ENCODE measurements at places on chromosomes 12 and 14.

GRCh38 chr14:74507840-74508239 lies 14.3 kb downstream of the ISCA2 start:
- no peak for DNase-seq

- DNase-seq: no peak
Measured at GRCh38 chr14:90489916-90490719, 93.3 kb downstream of the CALM1 start.

- DNase-seq: no peak
Measured at GRCh38 chr14:50452979-50453705, 56.5 kb upstream of the CDKL1 start.

- DNase-seq: no peak
Measured at GRCh38 chr12:76265424-76266180, 82.6 kb downstream of the BBS10 start.

- no peak for DNase-seq
Measured at GRCh38 chr12:130961921-130962451, 8.3 kb downstream of the ADGRD1 start.

- DNase-seq: no peak
Measured at GRCh38 chr12:66607147-66607546, 71.7 kb downstream of the GRIP1 start.

DNA sequence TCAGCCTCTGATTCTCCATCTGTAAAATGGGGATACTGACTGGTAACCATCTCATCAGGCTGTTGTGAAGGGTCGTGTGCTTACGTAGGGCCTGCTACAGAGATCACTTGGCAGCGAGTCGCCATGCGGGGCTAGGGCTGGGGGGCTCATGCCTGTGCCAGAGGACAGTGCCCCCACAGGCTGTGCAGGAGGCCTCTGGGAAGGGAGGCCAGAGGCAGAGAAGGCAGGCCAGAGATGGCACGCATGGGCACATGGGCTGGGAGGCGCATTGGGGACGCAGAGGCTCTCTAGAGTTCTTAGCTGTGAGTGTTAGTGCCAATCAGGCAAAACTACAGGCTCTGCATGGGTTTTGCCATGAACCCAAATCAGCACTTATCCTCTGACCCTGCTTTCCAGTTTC lies 3.5 kb upstream of the BDKRB2 start:
- DNase-seq: no peak

GRCh38 chr12:9936591-9936990 lies 4.4 kb upstream of the CLEC2A start:
- DNase-seq: no peak

DNA sequence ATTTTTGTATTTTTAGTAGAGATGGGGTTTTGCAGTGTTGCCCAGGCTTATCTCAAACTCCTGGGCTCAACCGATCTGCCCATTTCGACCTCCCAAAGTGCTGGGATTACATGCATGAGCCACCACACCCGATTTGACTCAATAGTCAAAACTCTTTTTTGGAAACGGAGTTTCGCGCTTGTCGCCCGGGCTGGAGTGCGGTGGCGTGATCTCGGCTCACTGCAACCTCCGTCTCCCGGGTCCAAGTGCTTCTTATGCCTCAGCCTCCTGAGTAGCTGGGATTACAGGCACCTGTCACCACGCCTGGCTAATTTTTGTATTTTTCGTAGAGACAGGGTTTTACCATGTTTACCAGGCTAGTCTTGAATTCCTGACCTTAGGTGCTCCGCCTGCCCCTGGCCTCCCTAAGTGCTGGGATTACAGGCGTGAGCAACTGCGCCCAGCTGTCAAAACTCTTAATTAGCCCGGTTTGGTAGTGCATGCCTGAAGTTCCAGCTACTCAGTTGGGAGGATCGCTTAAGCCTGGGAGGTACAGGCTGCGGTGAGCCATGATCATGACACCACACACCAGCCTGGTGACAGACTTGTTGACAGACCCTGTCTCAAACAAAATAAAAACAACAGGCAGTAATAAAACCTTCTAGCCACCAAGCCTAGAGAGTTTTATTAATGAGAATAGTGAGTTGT lies 12.4 kb downstream of the MED21 start:
- no peak for DNase-seq

DNA sequence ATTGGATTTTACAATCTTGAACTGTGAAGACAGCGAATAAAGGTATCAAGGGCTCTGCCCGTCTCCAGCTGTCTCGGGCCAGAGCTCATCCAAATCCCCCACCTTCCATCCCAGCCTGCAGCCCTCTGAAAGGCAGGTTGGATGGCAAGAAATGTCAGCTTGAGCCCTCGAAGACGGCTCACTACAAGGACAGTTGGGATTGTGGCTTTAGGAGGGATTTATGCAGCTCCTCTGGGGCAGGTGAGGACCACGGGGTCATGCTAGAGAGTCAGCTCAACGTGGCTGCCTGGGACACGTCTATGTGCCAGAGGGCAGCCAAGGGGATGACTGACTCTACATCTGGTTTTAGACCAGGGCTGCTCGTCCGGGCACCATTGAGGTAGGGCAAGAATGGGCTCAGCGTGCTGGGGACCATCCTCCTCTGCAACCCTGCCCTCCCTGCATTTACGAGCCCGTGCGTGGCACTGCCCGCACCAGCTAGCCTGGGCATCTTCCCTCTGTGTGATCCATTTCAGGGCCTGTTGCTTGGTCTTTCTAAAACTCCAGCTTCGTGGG lies 16.2 kb downstream of the MVK start:
- DNase-seq: no peak

DNA sequence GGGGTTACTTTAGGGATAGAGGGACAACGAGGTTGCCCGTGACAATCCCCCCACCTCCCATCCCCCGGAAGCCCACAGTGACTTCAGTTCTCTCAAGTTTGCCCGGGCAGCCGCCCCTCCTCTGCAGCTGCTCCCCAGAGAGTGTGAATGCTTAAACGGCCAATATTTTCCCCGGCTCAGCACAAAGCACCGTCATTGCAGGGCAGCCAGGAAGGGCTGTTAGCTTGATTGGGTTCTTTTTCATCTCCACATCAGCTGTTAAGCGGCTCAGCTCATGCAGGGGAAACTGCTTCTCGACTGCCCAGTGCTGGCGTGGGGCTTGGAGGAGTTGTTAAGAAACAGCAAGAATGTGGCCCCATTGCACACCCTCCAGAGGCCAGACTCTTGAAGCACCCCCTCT lies 120.5 kb upstream of the NCOR2 start:
- peak; percentile 17 for DNase-seq
